Smooth muscle cell of bladder (primary cell): ENCODE measurements at places on chromosomes 7 and 10. TPM values are rescaled to one million over a fixed set of nuclear protein-coding genes. Genes with fewer than 3 reads are reported as not detected.

DDC gene
- not detected in 2 replicates for total RNA-seq

CREB5 gene
- 2.9 and 5.8 TPM in 2 replicates for total RNA-seq

CTAGE4 gene
- total RNA-seq: 0.14 and 0.28 TPM in 2 replicates

BLOC1S2 gene
- 45.1 and 50.9 TPM in 2 replicates for total RNA-seq

EN2 gene
- under 0.01 TPM in 1 of 2 replicates, not detected in the other for total RNA-seq

ACTR3C gene
- total RNA-seq: 1.6 and 3.2 TPM in 2 replicates

CUZD1 gene
- 0.43 and 0.55 TPM in 2 replicates for total RNA-seq
